Activated CD4-positive, alpha-beta T cell treated with anti-CD3 and anti-CD28 coated beads, Interleukin-2, amount 50 U/mL, for 16 hours (primary cell): ENCODE measurements at places on chromosomes 5 and 9.

GRCh38 chr9:130433168-130433946 is 11.4 kb upstream of the ASS1 start:
- DNase-seq = peak; percentile 41

DNA sequence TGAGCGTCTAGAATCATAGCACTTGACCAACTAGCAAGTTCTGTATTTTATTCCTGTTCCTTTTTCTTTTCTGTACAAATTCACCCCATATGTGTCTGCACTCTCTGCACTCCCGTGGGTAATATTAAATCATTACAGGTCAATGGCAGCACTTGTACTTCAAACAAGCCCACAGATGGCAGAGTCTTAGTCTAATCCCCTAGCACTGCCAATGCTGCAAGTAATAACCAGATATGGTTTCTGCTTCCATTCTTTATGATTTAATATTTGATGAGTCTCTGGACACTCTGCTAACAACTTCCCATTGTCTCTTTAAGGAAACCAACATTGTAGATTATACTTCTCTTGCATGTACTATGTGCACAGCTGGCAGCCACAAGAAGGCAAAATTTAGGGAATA is 343.8 kb upstream of the CHD1 start:
- DNase-seq = no peak

- DNase-seq = no peak
These were observed 21.0 kb downstream of the ESM1 start for GRCh38 chr5:54964405-54964804.

DNA sequence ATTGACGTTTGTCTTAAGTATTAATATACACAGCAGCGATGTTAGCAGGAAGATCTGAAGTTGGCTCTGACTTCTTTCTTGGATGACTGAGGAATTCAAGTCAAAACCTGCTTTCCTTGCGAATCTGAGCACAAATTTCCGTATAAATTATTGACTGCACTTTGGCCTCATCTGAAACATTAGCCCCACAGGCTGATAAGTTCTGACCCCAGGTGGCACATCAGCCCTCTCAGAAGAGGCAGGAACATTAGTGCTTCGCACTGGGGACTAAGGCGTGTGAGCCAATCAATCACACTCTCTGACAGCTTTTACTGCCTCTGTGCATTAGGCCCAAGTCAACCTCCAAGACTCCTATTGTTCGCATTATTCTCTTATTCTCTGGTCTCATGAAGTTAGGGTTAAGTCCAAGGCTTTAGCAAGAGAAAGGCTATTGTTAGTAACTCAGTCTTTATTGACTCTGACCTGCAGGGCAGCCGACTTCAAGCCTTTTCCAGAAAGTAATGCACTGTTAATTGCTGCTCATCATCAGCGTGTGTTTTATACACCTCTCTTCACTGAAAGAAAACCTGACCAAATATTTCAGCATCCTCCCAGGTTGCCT is 84.2 kb downstream of the ZNF608 start:
- no peak for DNase-seq

DNA sequence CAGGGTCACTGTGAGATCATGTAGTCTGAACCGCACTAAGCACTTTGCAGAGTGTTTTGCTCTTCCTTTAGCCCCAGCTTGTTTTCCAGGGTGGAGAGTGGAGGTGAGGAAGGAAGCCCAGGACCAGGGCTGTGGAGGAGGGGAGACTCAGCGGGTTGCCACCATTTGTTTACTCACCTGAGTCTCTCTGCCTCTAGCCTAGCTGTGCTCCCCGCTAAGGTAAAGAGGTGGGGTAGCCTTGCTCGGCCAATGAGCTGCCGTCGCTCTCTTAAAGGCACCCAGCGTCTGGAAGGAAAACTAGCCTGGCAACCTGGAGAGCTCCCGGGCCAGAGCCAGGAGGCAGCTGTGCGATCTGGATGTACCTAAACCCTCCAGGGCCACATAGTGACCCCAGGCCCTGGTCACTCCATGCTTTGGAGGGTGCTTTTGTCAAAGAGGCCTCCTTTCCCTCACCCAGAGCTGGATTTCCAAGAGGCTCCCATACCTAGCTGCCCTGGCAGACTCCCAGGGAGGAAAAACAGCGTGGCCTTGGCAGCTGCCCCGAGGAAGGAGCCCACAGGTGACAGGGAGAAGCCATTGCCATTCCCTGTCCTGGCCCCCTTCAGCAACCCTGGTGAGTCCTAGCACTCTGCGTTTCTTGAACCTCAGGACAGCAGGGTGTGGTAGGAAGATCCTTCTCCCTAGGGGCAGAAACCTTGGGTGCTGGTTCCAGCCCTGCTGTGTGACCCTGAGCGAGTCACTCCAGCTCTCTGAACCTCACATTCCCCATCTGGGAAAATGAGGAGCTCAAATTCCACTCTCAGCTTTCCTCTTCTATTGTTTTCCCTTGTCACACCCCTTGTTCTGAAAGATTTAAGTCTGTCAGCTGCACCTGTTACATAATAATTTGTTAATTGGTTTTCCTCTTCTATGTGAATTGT is 42.4 kb upstream of the LARP1 start:
- no peak for DNase-seq

DNA sequence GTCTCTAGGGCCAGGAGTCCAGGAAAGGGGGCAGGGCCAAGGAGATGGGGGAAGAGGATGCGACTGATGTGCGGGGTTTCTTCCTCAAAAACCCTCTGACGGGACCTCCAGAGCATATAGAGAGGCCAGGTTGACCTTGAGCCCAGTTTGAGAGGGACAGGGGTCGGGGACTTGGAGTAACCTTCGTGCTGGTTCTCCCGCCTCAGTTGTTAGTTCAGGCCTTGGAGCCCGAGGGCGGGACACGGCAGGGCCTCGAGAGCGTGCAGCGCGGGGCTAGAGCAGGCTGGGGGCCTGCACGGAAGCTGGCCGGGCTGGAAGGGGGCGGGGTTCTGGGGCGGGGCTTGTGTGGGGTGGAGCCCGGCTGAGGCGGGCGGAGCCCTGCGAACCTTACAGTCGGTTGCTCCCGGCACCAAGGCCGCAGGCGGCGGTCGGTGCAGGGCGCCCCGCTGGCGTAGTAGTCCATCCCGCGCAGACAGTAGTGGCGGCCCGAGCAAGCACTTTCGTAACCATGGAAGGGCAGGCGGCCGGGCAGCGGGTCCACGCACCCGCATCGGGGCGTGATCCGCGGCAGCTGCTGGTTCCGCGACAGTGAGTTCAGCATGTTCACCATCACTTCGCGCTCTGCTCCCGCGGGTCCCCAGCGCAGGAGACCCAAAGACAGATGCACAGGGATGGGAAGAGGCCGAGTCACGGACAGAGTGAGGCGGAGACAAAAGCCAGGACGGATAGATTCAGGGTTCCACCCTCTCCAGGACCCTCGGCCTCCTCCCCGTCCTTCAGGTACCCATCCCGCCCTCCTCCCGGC is 4.0 kb upstream of the MYORG start:
- DNase-seq = peak; percentile 80

- DNase-seq = no peak
These were observed 440.1 kb upstream of the TRPC7 start for GRCh38 chr5:136805466-136805865.

- DNase-seq = no peak
These were observed 91.3 kb downstream of the HTR4 start for GRCh38 chr5:148563021-148563420.

DNA sequence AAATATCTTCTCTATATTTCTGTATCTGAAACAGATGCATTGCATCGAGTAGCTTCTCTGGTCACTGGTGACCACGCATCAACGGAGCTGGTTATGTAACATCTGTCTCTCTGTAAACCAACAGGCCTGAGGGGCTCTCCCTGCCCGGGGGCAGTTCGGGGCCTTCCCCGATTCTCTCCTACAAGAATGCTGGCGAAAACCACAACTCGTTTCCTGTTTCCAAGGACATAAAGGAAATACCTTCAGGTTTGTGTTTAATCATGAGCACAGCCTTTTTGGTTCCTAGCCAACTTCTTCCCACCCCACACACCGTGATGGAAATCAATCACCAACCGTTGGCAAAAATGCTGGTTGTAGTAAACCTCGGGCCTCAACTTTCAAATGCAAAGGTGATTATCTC is 25.1 kb downstream of the GDNF start:
- no peak for DNase-seq

DNA sequence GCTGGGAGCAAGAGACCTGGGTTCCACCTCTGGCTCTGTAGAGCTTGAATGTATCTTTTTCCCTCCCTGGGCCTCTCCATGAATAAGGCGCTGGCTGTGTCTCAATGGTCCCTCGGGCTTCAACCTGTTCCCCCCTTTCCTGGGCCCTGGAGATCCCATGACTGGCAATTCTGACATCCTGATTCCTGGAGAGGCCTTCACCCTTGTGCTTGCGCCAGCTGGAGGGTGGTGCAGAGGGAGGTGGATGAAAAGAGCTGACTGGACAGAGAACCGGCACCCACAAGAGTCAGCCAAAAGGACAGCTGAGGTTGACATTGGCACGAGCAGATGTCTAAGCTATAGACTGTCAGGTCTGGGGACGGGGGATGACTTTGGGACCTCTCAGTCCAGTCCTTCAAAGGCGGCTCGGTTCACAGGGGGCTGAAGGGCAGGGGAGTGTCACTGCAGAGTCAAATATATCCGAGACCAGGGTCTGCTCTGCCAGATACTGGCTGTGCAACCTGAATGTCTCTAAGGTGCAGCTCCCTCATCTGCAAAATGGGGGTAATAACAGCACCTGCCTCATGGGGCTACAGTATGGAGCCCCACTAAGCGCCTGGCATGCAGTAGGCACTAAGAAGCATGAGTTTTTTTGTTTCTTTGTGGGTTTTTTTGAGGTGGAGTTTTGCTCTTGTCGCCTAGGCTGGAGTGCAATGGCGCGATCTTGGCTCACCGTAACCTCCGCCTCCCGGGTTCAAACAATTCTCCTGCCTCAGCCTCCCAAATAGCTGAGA is 13.8 kb downstream of the DNM1 start:
- no peak for DNase-seq

GRCh38 chr5:34844106-34844505 is 5.1 kb downstream of the TTC23L start:
- no peak for DNase-seq

- DNase-seq = no peak
These were observed 440.3 kb downstream of the PTPRD start for GRCh38 chr9:10172476-10172875.

- DNase-seq = no peak
These were observed 173.4 kb downstream of the EPB41L4A start for GRCh38 chr5:112245656-112246055.

- DNase-seq = no peak
These were observed 8.1 kb upstream of the PRR16 start for GRCh38 chr5:120456006-120456405.

- no peak for DNase-seq
These were observed 87.6 kb downstream of the FBXO38 start for GRCh38 chr5:148471379-148471778.

GRCh38 chr5:90421136-90421535 is 11.6 kb upstream of the CETN3 start:
- DNase-seq = no peak

DNA sequence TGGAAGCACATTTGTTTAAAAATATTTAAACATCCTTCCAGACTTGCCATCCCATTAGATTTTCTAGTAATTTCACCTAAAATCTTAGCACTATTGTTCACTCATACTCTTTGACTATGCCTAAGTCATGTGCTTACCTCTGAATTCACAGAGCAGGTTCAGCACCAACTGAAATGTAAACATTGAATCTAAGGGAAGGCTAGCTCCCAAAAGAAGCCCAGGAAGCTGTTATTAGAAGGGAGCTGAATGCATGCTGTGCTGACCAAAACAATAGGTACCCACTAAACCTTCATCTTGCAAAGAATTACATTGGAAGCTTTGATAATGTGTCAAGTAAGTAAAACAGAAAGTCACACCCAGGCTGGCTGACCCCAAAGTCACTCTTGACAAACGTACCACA is 571.3 kb downstream of the GABRG2 start:
- no peak for DNase-seq

GRCh38 chr9:11933926-11934325 is 759.3 kb upstream of the TYRP1 start:
- no peak for DNase-seq

- no peak for DNase-seq
These were observed 369.3 kb downstream of the BNC2 start for GRCh38 chr9:16501141-16501540.

- DNase-seq = no peak
These were observed 4.3 kb upstream of the MTMR12 start for GRCh38 chr5:32317041-32317440.

- no peak for DNase-seq
These were observed 3.3 kb downstream of the LPAR1 start for GRCh38 chr9:111034898-111035539.

DNA sequence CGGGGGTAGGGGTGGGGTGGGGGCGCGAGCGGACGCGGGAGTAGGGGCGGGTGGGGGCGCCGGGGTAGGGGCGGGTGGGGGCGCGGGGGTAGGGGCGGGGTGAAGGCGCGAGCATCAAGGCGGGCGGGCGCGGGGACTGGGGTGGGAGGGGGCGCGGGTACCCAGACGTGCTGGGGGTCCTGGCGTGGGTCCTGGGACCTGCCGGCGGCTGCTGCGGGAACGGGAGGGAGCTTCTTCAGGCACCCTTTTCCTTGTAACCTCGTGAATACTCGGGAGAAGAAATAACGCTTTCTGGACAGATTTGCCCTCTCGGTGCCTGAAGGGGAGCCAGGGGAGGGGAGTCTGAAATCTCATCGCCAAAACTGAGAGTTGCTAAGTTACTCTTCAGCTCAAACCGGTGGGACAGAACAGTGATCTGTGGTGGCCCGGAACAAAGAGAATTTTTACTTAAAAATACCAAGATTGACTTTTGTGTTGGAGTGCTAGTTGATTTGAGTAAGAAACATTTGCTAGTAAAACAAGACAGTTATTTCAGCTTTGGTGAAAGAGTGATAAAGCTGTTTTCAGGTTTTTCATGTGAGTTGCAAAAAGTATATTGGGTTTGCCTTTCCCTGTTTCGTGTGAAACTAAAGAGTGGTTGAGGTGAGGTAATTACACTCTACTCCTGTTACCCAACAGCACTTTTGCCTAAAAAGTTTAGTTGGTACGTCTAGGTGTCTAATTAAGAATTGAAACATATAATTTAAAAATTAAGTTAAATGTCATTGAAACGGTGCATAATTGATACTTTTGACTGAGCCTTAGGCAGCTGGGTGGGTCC is 643 bp downstream of the PLEKHG4B start:
- DNase-seq = no peak

DNA sequence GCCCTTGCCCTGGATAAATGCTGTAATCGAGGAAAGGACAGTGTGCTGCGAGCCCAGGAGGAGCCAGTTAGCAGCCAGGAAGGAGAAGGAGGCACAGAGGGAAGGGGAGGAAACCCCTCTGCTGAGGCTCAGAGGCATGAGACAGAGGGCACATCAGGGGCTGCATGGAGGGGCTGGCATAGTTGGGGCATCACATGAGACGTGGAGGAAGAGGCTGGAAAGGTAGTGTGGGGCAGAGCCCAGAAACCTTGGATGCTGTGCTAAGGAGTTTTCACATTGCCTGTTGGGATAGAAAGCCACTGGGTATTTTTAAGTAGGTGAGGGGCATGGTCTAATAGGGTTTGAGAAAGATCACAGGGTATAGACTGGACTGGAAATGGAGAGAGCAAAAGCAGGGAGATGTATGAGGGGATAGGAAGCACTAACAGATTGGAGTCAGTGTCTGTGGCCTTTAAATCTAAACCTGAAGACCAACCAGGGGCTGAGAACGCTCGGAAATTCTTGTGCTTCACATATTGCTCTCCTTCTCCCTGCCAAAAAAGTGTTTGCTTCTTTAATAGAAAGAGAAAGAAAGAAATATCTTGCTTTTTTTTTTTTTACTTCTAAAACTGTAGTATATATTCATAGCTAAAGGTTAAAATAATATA is 33.0 kb upstream of the ANGPTL2 start:
- DNase-seq = no peak
